ENCODE measurements at places on chromosomes 2 and 18.
A peak's percentile ranks its signal among the peaks of the same experiment; 100 is the strongest.

DNA sequence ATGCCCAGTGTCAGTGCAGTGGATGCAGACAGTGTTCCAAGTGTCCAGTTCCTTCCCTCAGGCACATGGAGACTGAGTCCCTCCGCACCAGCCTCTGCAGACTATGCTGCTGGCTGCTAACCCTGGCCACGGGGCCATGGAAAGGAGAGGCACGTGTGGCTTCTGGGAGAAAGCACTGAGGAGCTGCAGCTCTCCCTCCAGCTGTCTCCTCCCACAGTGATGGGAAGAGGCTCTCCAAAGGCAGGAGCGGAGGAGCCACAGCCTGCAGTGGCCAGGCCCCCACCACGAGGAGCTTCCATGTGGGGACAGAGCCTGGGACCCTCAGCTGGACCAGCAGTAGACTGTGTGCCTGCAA lies 141.1 kb downstream of the NDUFA10 start:
- DNase-seq, result no peak

DNA sequence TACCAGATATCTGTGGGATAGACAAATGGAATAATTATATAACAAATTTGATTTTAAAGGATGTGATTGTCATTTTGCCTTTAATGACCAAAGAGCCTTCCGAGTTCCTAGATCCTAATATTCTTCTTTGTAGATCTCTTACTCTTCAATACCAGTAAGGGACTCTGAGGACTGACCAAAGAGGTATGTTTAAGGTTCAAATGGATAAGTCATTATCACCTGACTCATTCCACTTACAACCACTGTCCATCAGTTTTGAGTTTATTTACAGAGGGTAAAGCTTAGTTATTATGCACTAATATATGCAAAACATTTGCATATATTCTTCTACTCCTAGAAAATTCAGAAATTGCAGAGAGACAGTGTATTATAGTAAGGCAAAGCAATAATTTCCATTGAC lies 62.7 kb downstream of the CCDC148 start:
- DNase-seq, result no peak

DNA sequence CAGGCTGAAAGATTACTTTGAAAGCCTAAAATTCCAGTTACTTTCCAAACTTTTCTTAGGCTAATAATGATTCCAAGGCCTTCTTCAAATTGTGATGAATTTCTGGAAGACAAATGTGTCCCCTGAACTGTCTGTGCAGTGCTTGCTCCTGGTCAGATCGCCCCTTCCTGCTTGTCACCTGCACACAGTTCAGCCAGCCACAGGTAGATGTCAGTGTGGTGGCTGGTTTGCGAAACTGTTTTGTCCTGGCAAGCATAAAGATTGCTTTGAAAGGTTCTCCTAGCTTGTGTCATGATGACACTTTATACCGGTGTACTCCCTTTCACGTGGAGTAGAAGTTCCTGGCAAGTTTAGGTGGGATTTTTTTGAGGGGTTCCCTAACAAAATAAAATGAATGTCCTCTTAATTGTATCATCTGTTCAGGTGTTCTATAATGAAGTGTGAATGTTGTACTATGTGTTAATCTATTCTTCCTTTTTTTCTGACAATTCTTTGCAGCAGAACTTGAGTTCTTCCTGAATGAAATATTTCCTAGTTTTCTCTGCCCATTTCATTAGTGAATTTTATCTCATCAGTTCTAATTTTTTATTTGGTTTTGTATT lies 298.8 kb downstream of the ZNF407 start:
- DNase-seq, result peak; percentile 43

- no peak for DNase-seq
Measured at GRCh38 chr18:25109484-25109883, 242.5 kb downstream of the ZNF521 start.

DNA sequence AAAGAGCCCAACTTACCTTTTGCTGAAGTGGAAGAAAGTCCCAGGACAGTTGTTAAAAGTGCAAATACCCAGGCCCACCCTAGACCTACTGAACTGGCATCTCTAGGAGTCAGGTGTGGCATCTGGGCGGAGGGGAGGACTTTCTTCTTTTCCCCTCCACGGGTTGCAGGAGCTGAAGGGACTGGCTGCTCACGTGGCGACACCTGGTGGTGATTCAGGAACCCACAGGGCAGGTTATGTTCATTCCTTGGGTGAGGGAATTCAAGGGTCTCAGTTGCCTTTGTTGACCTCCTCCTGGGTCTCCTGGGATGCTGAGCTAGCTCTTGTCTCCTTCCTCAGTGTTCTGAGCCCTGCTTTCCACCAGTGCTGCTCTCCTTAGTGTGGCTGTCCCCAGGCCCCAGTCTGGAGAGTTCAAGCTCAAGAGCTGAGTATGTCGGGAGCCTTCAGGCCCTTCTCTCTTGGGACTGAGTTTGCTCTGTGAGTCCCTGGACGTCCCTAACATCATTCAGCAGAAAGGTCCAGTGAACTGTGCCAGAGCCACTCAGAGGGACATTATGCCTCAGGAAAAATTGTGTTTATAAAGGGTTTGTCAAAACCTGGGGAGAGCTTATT lies 56.9 kb downstream of the DYSF start:
- peak; percentile 63 for DNase-seq

DNA sequence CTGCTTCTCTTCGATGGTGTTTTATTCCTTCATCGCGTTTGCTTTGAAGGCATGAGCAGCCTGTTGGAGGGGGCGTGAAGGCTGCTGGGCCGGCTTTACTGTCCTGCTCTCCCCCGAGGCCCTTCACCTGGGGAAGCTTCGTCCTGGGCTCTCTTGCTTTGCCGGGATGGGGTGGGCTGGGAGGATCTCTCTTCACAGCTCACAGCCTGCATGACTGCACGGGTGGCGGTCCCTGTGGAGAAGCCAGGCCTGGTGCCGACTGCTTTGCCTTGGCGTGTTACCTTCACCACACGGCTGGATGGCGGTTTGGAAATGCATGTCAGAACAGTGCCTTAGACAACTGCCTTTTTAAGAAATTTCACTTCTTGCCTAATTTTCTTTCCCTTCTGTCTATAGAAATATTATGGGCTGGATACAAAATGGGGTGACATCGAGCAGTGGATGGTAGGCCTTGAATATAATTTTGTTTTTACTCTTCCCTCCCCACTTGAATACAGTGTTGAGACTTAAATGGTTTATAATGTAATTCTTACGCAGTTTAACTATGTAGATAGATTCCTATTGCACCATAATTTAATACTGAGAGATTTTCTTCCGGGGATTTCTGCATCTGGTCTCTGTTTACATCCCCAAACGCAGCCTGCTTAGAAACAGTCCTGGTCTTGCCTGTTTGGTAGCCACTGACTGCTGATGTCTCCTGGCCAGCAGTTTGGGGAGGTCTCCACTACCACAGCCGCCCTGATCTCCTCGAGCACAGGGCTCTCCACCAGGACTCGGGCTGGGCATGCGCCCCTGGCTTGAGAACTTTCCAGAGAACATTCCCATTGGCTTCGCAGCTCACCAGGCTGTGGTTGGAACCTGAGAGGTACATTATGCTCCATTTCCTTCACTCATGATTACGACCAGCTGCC lies 81.0 kb upstream of the RBM44 start:
- no peak for DNase-seq

DNA sequence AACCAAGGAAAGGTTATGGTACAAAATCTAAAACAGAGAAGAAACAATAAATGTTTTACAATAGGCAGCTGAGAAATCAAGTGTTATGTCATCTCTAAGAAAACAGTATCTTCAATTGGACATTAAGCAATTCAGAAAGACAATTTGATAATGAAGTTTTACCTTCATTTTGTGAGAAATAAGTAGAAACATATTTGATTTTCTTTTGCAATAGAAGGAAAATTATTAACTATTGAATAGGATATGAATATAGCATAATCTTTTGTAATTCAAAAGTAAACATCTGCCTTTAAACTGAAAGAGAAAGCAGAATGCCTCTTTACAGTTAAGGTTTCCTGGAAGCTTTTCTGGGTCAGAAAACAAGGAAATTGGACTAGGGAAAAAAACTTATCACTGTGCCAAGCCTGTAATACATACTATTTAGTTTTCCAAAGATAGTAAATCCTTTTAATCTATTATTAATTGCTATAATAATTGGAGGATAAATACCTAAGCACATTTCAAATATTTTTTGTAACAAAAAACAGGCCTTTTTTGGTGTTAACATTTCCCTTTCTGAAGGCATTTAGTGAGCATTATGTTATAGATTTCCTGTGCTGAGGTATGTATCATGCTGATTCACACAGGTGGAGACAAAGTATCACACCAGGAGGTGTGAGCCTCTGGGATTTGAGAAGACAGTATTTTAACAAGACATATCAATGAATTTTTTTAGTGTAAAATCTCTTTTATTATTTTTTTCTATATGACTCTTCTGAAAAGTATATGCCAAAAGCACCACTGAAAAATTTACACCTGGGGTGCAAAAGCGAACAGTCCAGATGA lies 947.0 kb upstream of the CDH2 start:
- no peak for DNase-seq

GRCh38 chr2:64538764-64539433 lies 14.8 kb downstream of the AFTPH start:
- no peak for DNase-seq

GRCh38 chr2:134932864-134933526 lies 14.4 kb downstream of the CCNT2 start:
- no peak for DNase-seq

- DNase-seq, result no peak
Measured at GRCh38 chr2:232567721-232568120, 17.2 kb downstream of the EIF4E2 start.

GRCh38 chr2:222523783-222524544 lies 99.6 kb downstream of the SGPP2 start:
- no peak for DNase-seq

DNA sequence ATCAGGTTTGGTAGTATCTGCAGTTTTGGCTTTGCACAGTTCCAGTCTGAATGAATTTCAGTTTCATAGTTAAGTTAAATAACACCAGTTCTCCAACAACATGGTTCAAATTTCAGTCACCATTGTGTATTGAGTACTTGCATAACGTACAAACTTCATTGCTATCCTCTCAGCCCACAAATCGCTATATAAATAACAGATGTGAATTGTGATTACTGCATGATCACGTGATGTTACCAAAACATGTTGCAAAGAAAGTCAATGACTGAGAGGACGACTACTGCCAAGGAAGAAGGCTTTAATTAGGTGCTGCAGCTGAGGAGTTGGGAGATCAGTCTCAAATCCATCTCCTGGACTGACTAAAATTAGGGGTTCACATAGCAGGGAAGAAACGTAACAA lies 48.2 kb downstream of the COL4A4 start:
- DNase-seq, result no peak

GRCh38 chr18:36692371-36692770 lies 136.4 kb downstream of the TPGS2 start:
- no peak for DNase-seq

- DNase-seq, result no peak
Measured at GRCh38 chr2:65085148-65085547, 28.9 kb downstream of the CEP68 start.

GRCh38 chr2:233117811-233118647 lies 57.9 kb downstream of the INPP5D start:
- DNase-seq, result no peak

- DNase-seq, result peak; percentile 38
Measured at GRCh38 chr2:38748943-38749804, 2.0 kb downstream of the SRSF7 start.

GRCh38 chr18:24875286-24875685 lies 414.8 kb downstream of the HRH4 start:
- no peak for DNase-seq

GRCh38 chr2:106561356-106561755 lies 74.2 kb downstream of the CD8B2 start:
- DNase-seq, result no peak

GRCh38 chr18:35189510-35189909 lies 51.3 kb upstream of the ZNF397 start:
- no peak for DNase-seq

GRCh38 chr2:44362207-44363015 lies 664 bp downstream of the CAMKMT start:
- DNase-seq, result peak; percentile 27

DNA sequence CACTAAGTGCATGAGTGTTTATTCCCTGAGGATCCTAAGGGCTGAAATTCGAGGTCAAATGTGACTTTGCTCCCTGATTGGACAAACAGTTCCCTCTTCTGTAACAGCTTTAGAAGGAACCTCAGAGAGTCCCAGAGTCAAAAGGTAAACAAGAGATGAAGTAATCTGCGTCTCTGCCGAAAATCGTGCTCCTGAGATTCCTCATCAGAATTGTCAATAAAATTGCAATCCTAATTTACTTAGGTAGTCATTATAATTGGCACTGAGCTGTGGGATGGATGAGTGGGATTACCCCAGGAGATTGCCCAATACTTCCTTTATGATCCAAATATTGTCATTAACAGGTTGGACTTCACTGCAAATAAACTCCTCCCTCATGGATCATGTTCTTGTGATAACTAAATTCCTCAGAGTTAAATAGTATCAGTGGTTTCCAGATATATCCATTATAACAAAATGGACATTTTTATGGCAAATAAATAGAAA lies 907 bp upstream of the SUCLG1 start:
- DNase-seq, result no peak

GRCh38 chr2:121038891-121039616 lies 245.9 kb downstream of the TFCP2L1 start:
- no peak for DNase-seq

DNA sequence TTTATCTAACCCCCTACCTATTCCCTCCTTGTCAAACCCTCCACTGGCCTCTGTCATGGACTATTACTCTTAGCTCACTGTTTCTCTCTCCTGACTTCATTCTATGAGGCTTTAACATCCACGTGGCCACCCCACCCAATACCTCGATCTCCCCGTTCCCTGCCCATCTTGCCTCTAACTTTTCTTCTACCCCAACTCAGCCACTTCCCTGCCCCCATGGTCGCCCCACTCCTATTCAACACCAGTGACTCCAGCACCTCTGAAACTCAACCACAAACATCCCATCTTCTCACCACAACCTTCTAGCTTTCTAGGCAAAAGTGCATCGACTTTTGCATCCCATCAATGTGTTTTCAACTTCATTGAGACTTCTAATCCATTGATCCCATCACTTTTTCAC lies 94.2 kb upstream of the EPAS1 start:
- DNase-seq, result no peak

- no peak for DNase-seq
Measured at GRCh38 chr2:10776231-10776977, 36.2 kb downstream of the PDIA6 start.

DNA sequence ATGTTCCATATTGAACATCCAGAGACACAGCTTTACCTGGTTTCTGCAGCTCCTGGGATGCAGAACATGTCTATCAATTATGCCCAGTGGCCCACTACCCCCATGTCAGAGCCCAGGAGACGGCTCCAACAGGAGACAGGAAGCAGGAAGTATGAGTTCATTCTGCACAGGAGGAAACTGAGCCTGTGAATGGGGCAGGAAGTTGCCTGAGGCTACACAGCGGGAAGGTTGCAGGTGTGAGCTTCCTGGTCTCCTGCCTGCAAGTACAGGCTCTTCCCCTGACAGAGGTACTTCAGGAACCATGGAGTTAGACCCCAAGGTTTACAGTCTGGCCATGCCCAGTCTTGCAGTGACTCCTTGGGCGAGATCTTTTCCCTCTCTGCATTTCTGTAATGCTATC lies 2.8 kb upstream of the BOK start:
- no peak for DNase-seq

DNA sequence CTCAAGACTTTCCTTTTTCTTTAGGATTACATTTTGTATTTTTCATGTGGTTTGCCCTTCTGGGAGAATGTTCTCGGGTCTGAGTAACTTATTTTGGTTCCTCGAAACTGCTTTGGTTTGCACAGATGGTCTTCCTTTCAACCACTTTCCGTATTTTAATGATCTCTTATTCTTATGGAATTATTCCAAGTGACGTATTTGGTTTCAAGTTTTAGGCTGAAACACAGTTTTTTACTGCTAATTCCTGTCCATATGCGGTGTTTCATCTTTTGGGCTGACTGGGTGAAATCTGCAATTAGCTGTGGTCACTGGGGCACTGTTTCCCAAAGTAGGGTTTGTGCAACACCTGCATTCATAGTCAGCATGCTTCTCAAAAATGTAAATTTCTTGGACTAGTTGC lies 122.7 kb downstream of the CAPN13 start:
- DNase-seq, result no peak
